ENCODE measurements at places on chromosomes 13 and 19.

- H3K27ac ChIP-seq, result no peak overlapping the region
- no peak for DNase-seq
- H3K4me1 ChIP-seq, result no peaks in the 10 kb centered on the region
- no peaks in the 10 kb centered on the region for H3K27me3 ChIP-seq
- no peaks in the 10 kb centered on the region for H3K36me3 ChIP-seq
These were observed 51.0 kb downstream of the ZNF146 start for GRCh38 chr19:36265856-36266374.

DNA sequence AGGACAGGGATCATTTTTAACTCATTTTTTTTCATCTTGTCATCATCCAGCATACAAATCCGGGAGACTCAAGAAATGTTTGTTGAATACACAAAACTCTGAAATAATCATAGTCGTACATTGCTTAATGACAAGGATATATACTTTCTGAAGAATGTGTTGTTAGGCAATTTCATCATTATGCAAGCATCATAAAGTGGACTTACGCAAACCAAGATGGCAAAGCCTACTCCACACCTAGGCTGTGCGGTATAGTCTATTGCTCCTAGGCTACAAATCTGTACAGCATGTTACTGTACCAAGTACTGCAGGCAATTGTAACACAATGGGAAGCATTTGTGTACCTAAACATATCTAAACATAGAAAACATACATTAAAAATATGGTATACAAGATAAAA is 264.1 kb downstream of the TSHZ3 start:
- no peak overlapping the region for H3K27ac ChIP-seq
- DNase-seq, result no peak
- no peak overlapping the region for H3K4me3 ChIP-seq
- no peaks in the 10 kb centered on the region for H3K4me1 ChIP-seq
- H3K27me3 ChIP-seq, result no peaks in the 10 kb centered on the region

DNA sequence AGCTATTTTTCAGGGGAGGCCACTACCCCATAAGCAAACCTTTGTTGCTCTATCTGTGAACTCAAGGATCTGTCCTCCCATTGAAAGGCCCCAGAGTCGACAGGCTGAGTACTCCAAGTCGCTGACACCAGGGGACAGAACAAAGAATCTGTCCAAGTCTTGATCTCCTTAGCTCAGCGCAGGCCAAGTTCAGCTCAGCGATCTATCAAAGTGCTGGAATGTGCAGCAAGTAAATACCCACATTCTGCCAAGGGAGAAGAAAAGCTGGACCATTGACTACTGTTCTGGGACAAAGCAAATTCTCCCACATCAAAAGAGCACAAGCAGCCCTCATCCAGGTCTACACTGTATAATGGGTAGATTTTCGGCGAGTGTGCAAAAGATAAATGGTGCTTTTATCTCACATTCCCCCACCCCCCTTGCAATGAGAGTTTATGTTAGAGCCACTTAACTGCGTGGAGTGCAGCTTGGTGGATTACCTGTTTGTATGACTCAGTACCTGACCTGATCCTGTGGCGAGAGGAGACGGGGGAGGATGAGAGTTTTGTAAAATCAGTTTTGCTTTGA is 391.7 kb upstream of the SGCG start:
- H3K27me3 ChIP-seq, result no peaks in the 10 kb centered on the region
- no peak overlapping the region for H3K27ac ChIP-seq
- DNase-seq, result no peak

DNA sequence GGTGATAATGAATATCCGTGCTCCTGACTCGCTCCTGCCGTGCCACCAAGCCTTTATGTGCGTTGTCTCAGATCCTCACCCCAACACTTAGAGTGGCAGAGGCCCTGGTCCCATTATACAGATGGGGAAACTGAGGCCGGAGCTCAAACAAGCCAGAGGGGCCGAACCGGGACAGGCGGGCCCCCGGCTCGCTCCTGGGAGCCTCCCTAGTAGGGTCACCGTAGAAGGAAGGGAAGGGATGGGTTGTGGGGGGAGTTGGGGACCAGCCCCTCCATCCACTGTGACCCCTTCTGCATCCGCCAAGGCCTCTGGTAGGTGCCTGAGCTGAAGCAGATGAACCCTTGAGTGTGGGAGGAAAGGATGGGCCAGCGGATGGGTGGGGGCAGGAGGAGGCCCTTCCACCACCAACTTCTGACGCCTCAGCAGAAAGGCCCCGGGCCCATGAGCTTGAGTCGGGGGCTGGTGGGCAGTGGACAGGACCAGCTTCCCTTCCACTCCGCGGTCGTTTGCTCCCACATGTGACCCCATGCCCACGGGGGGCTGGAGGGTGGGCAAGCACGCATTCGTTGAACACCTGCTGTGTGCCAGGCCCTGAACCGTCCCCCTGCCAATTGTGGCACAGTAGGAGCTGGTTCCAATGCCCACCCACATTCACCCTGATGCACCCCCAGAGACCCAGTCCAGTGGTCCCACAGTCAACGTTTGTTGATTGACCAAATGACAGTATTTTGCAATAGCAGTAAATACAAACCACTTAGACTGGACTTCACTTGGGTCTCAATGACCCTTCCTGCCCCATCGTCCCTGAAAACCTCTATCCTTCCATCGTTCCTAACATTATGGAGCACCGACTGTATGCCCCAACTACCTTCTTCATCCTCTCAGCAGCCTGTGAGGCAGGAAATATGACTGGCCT is 24.2 kb upstream of the TCF3 start:
- H3K4me3 ChIP-seq, result no peak overlapping the region
- no peak for DNase-seq
- H3K36me3 ChIP-seq, result no peaks in the 10 kb centered on the region
- no peak overlapping the region for H3K27ac ChIP-seq
- no peaks in the 10 kb centered on the region for H3K4me1 ChIP-seq

DNA sequence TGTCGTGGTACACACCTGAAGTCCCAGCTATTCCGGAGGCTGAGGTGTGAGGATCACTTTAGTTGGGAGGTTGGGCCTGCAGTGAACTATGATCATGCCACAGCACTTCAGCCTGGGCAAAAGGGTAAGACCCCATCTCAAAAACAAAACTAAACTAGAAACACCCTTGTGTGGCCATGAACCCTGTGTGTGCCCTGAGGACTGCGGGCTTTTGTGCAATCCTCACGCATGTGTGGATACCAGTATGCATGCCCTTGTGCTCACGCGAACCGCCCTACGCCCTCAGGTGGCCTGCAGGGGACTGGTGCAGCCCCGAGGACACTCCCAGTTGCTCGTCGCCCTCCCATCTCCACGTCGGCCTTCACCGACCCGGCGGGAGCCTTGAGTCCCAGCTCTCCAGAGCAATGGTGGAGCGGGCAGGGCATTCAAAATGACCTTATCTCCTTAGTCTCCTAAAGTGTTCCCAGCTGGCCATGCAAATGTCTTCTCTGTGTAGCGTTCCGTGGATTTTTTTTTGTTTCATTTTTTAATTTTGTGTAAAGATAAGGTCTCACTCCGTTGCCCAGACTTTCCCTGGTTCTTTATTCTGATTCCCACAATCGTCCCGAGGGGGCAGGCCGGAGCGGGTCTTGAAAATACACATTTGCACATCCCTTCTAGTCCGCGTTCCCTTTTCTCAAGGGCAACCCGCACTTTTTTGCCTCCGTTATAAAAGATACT is 868 bp upstream of the EGLN2 start:
- DNase-seq, result peak; percentile 87
- H3K4me1 ChIP-seq, result no peaks in the 10 kb centered on the region
- H3K4me3 ChIP-seq, result peak overlapping the region; percentile 93
- H3K36me3 ChIP-seq, result no peaks in the 10 kb centered on the region
- H3K27ac ChIP-seq, result peak overlapping the region; percentile 77

DNA sequence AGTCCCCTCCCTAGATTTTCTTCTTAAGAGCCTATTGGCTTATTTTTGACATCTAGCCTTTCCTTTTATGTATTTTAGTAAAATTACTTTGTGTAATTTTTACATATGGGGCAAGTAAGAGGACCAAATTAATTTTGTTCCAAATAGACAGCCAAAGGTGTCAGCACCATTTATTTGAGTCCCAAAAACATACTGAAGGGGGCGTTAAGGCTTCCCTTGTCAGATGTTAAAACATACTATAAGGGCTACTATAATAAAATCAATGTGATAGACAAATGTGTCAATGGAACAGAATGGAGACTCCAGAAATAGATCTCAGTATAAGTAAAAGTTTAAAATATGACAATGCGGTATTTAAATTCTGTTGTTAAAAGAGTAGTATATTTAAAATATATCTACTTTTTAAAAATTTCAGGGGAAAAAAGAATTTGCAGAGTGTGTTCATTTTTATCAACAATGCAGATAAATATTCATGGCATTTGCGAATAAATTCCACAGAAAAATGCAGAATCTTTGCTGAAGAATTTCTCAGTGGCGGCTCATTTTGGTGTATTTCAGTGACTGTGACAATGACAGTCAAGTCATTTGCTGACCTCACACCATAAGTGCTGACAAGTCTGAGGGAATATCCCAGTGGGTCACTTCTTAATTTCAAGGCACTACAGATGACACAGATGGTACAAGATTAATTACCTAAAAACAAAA is 133.7 kb downstream of the MTUS2 start:
- peaks cover 8% of the 10 kb centered on the region for H3K4me1 ChIP-seq
- H3K4me3 ChIP-seq, result no peak overlapping the region
- no peak for DNase-seq
- no peaks in the 10 kb centered on the region for H3K36me3 ChIP-seq
- H3K27me3 ChIP-seq, result no peaks in the 10 kb centered on the region

GRCh38 chr13:95564091-95564490 is 11.6 kb downstream of the CLDN10 start:
- H3K4me3 ChIP-seq, result no peak overlapping the region
- no peaks in the 10 kb centered on the region for H3K36me3 ChIP-seq
- no peaks in the 10 kb centered on the region for H3K4me1 ChIP-seq
- no peak for DNase-seq
- no peaks in the 10 kb centered on the region for H3K27me3 ChIP-seq

DNA sequence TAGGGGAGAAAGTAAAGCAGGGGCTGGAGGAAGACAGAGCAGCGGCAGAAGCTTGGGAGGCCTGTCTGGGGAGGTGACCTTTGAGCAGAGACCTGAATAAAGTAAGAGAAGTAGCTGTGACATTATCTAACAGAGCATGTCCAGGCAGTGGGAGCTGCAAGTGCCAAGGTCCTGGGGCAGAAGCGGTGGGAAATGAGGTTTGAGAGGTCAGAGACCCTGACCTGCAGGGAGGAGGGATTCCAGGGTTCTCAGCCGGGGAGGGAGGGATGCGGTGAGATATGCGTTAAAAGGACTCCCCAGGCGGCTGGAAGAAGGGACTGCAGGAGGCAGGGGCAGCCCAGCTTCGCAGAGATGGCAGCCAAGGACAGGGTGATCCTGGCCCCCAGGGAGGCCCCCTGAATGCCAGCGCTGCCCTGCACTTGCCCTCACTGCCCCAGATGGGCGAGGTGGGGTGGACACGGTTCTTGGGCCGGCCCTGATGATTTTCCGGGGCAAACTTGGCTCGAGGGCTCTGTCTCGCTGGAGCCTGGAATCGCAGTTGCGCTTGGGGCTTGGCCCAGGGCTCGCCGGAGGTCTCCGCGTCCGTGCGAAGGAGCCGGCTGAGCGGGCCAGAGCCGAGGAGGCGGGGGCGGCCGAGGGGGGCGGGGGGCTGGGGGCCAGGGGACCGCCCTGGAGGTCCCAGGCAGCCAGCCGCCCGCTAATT is 3.2 kb downstream of the CRLF1 start:
- DNase-seq, result no peak
- H3K27ac ChIP-seq, result no peak overlapping the region
- H3K4me1 ChIP-seq, result no peaks in the 10 kb centered on the region
- peaks cover 29% of the 10 kb centered on the region for H3K27me3 ChIP-seq

DNA sequence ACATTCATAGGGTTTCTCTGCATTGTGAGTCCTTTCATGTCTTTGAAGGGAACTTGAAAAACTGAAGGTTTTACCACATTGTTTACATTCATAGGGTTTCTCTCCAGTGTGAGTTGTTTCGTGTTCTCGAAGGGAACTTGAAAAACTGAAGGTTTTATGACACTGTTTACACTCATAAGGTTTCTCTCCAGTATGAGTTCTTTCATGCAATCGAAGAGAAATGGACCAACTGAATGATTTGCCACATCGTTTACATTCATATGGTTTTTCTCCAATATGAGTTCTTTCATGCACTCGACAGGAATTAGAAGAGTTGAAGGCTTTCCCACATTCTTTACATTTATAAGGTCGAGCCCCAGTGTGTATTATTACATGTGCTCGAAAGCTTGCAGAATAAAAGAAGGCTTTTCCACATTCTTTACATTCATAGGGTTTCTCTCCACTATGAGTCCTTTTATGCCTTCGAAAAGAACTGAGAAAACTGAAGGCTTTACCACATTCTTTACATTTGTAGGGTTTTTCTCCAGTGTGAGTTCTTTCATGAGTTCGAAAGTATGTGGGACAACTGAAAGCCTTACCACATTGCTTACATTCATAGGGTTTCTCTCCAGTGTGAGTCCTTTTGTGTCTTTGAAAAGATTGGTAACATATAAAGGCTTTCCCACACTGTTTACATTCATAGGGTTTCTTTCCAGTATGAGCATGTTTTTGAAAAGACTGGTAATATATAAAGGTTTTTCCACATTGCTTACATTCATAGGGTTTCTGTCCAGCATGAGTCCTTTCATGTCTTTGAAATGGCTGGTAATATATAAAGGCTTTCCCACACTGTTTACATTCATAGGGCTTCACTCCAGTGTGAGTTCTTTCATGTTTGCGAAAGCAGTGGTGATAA is 20.7 kb downstream of the ZNF14 start:
- no peak overlapping the region for H3K4me3 ChIP-seq
- DNase-seq, result no peak
- no peaks in the 10 kb centered on the region for H3K27me3 ChIP-seq
- H3K36me3 ChIP-seq, result no peaks in the 10 kb centered on the region
- no peak overlapping the region for H3K27ac ChIP-seq
- no peaks in the 10 kb centered on the region for H3K4me1 ChIP-seq

DNA sequence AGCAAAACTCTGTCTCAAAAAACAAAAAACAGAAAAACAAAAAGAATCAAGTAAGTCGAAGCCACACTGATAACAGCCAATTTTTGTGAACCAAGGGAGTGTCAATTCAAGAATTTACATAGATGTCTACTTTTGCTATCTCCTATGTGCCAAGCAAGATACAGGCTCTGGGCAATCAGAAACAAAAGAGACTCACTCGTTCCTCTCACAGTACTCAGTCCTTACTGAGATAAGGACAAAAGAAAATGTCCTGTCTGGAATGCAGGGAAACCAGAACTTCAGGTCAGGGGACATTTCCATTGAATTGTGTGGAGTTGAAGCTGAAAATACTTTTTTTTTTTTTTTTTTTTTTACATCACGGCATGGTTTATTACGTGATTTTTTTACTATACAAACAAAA is 53.0 kb downstream of the NLRP12 start:
- no peaks in the 10 kb centered on the region for H3K27me3 ChIP-seq
- DNase-seq, result no peak
- H3K4me3 ChIP-seq, result no peak overlapping the region
- H3K27ac ChIP-seq, result no peak overlapping the region

DNA sequence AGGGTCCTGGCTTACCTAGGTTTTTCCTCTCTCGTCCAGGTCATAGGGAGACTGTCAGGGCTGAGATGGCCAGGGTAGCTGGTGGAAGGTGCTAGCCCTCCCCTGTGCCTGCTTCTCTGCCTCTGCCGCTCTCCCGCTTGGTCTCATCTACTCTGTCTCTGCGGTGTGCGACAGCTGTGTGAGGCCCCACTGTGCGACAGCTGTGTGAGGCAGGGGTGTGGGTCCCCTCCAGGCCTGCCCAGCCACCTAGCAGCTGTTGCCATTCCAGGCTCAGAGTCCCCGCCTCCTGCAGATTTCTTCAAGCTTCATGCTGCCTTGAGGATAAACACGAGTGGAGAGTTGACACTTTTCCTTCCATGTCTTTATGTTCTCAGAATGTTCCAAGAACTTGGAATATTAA is 53.0 kb downstream of the ARHGEF7 start:
- H3K4me3 ChIP-seq, result no peak overlapping the region
- no peak overlapping the region for H3K27ac ChIP-seq
- H3K27me3 ChIP-seq, result no peaks in the 10 kb centered on the region
- no peak for DNase-seq

Data from right lobe of liver (tissue), 6 donors.